HFFc6 (cell line): ENCODE measurements at places on chromosomes 12 and 14.

GRCh38 chr12:65666876-65667275 lies 157.4 kb upstream of the HMGA2 start:
- peak; percentile 39 for DNase-seq

DNA sequence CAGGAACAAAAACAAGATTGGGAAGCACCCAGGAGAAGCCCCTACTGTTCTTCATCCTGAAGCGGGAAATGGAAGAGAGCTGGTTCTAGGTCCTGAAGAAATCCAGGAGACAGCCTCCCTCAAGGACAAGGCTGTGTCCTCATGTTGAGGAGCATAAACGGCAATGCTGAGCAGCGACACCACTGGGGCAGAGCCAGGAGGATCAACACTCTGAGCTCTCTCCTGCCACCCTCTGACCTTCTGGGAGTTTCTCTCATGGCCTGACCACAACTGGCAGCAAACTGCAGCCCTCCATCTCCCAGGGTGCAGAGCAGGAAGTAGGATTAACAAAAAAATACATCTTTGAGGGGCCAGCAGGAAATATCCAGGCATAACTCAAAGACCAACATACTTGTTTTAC lies 1292.2 kb upstream of the TMEM132C start:
- DNase-seq: no peak

DNA sequence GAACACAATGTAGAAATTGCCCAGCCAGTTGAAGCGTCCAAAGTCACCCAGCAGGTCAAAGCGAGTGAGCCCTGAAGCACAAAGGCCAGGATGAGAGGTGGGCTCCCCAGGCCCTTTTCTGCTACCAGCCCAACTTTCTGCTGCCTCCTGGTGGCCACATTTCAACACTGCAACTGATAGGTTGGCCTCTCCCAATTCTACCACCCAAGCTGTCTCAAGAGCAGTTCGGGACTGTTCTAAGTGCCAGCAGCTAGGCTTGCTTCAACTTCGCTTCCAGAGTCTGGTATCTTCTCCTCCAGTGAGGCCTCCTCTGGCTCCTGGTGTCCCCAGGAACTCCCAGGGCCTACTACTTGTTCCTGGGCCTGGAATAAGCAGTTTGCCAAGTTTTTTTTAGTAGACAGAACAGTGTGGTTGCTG lies 3.4 kb upstream of the DHH start:
- peak; percentile 19 for DNase-seq

DNA sequence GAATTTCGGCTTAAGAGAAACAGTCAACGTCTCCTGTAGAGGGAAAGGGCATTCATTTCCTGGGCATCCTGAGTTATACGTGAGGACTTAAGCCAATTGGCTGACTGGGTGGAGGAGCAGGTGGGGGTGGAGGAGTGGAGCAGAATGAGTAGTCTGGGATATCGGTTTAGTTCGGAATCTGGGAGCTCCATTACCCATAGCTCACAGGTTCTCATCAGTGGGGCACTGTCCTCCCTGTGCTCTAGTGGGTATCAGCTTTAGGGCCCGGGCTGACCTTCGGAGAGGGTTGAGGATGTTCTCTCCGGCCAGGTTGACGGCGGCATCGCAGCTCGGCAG lies 704 bp downstream of the SDR39U1 start:
- no peak for DNase-seq

GRCh38 chr12:14239350-14239934 lies 126.0 kb upstream of the ATF7IP start:
- no peak for DNase-seq

- no peak for DNase-seq
Measured at GRCh38 chr14:101960225-101960624, 4.1 kb upstream of the DYNC1H1 start.

DNA sequence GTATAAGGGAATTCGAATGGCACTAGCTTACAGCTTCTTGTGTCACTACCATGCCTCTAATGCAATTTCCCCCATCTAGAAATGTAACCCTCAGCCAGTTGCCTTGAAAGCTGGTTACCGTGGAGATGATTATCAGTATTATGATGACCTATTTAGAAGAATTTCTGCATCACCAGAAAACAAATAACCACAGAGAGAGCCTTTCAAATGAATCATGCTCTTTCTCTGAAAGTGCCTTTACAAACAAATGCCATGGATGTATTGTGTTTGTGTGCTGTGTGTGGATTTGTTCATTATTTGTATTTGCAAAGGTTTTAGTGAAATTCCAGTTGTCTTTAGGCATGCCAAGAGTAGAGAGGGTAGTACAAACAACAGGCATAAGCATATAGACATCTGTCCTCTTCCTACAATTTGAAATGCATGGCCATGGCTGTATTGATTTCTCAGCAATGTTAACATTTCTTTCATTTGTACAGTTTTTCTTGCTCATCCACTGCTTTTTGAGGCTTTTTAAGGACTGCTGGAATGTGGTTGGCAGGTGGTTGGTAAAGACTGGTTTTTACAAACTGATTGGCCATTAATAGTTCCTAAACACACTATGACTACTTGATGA lies 266.5 kb downstream of the PAWR start:
- DNase-seq: peak; percentile 96

DNA sequence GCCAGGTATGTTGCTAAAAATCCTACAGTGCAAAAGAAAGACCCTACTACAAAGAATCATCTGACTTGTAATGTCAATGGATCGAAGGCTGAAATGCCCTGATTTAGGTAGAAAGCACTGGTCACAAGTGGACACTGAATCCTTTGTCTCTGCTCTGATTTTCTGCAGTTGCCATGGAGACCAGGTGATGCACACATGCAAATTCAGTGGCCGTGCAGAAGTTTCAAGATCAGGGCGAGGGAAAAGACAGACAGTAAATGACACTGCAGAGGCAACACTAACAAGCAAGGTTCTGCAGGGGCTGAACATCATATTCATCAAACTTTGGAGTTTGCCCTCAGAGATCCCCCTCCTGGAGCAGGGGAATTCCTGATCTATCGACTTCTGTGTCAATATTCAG lies 370.3 kb upstream of the TMEM132C start:
- DNase-seq: no peak

DNA sequence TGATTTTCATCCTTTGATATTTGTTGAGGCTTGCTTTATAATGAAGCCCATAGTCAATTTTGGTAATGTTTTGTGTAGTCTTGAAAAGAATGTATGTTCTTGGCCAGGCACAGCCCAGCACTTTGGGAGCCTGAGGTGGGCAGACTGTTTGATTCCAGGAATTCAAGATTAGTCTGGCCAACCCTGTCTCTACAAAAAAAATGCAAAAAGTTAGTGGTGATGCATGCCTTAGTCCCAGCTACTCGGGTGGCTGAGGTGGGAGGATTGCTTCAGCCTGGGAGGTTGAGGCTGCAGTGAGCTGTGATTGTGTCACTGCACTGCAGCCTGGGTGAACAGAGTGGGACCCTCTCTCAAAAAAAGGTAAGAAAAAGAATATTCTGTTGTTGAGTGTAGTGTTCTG lies 10.8 kb downstream of the ETNK1 start:
- no peak for DNase-seq

DNA sequence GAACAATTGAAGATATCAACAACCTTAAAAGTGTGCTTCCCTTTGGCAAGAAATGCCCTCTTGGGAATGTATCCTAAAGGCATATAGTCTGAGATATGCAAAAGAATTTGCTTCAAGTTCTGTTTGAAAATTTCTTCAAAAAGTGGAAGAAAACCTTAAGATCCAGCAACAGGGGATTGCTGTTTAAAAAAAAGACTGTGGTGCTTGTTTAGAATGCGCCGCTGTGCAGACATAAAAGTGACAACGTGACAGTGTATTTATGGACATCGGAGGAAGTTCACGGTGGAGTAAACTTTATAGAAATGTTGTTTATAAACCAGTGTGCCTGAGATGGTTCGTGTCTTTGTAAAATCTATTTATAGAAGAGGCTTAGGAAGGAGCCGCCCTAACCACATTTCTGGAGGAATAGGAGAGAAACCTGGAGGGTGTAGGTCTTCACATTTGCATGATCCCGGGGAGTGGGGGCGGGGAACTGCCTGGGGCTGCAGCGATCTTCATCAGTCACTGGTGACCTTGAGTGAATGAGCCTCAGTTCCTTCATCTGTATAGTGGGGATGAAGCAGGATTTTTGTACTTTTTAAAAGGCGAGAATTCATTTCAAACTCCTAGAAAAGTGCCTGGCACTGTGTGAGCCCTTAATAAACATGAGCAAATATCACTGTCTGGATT lies 27.5 kb downstream of the ADGRD1 start:
- DNase-seq: no peak

DNA sequence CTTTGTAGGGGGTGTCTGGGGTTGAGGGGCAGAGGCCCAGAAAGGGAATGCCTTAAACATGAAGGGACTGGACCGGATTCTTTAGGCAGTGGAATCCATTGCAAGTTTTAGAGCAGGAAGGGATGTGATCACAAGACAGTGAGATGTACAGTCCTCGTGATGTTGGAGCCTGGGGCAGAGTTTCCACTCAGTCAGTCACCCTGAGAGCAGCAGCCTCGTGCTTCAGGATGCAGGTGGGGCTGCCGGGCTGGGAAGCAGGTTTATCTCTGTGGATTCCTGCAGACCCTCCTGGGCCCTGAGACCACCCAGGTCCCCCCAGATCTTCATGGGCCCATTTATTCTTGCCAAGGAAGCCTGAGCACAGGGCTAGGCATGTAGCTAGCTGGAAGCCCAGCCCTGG lies 38.5 kb downstream of the RIN3 start:
- no peak for DNase-seq

GRCh38 chr12:116144384-116144783 lies 133.1 kb downstream of the MED13L start:
- no peak for DNase-seq
